CD8-positive, alpha-beta memory T cell (primary cell): ENCODE measurements at places on chromosomes 5 and 9. TPM values are rescaled to one million over a fixed set of nuclear protein-coding genes. Genes with fewer than 3 reads are reported as not detected.
A peak's percentile ranks its signal among the peaks of the same experiment; 100 is the strongest.

DNA sequence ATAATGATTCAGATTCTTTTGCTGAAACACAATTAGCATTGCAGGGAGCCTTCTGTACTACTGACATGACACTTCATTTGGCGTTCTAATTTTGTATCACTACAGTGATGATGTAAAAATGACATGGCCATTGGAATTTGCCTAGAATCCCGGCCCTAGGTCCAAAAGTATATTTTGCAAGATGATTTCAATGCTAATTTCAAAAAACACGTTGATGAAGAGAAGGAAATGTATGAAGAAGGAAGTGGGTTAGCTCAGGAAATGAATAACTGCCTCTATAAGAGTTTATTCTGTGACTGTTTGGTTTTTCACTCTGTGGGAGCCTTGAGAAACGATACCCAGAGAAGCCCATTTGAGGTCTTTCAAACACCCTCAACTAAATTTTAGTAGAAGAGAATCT lies 59.3 kb downstream of the OSTF1 start:
- H3K36me3 ChIP-seq = no peaks in the 10 kb centered on the region
- H3K27ac ChIP-seq = no peak overlapping the region
- H3K4me3 ChIP-seq = peak overlapping the region; percentile 10
- DNase-seq = no peak
- peaks cover 80% of the 10 kb centered on the region for H3K4me1 ChIP-seq

DNA sequence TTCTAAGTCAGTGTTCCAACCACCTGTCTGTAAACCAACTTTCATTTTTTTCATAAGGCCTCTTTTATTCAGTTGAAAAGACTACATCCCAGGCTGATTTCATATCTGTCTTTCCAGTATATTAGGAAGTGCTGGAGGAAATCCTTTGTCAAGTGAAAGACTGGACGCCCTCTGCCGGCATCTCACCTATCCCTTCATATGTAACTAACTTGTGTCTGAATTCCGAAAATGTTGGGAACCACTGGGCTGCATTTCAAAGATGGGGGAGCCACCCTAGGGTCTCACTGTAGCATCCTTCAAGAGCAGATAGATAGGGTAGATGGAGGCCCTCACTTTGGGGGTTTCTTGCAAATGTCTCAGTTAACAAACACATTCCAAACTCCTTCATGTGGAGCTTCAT lies 569.8 kb downstream of the CTNND2 start:
- H3K36me3 ChIP-seq = no peaks in the 10 kb centered on the region
- no peaks in the 10 kb centered on the region for H3K4me1 ChIP-seq
- no peak overlapping the region for H3K27ac ChIP-seq
- H3K4me3 ChIP-seq = no peak overlapping the region
- no peaks in the 10 kb centered on the region for H3K27me3 ChIP-seq
- DNase-seq = no peak

Gene CCL21
- total RNA-seq = not detected

Gene BTF3
- 1,053 TPM for total RNA-seq
